ENCODE measurements at places on chromosomes 2 and 18.

- DNase-seq, result no peak
Measured at GRCh38 chr18:46621871-46622270, 35.1 kb downstream of the LOXHD1 start.

DNA sequence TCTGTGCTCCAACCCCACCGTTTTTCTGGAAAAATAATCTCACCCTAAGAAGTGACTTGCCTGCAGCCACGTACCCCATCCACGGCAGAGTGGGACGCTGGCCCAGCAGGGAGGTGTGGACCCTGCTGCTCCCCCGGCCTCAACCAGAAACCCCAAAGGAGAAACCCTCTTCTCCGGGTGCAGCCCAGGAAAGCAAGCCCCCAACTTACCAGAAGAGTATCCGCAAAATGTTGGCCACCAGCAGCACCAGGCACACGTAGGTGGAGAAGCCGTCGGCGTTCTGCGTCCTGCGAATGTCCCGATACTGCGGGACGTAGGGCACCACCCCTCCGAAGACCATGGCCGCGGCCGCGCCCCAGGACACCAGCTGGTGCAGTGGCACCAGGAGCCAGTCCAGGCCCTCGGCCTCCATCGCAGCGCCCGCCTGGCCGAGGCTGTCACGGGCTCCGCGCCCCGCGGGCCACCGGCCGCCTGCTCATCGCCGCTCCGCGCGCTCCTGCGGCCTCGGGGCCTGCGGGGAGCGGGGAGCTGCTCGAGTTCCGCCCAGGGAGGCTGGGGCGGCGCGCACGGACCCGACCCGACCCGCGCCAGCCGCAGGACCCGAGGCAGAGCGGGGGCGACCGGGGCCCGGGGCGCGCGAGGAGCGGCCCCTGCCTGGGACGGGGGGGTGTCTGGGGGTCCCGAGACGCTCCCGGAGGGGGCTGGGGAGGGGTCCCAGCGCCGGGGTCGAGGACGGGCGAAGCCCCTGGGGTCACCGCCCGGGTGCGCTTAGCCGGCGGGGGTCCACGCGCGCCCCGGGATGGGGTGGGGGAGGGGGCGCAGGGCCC is 725 bp downstream of the SLC66A2 start:
- no peak for DNase-seq

DNA sequence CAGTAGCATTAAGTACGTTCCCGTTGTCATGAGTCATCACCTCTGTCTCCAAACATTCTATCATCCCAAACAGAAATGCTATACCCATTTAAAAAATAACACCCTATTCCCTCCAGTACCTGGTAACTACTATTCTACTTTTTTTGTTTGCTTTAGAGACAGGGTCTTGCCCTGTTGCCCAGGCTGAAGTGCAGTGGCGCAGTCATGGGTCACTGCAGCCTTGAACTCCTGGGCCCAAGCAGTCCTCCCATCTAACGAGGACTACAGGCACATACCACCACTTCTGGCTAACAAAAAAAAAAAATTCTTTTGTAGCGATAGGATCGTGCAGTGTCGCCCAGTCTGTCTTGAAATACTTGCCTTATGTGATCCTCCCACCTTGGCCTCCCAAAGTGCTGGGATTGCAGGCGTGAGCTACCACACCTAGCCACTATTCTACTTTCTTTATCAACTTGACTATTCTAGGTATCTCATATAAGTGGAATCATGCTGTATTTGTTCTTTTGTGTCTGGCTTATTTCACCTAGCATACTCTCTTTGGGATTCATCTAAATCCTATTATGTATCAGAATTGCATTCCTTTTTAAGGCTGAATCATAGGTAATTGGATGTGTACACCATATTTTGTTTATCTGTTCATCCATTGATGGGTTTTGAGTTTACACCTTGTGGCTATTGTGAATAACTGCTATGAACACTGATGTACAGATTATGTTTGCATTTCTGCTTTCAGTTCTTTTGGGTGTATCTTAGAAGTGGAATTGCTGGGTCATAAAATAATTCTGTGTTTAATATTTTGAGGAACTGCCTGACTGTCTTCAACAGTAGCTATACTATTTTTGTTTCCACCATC is 14.4 kb downstream of the ZCCHC2 start:
- no peak for DNase-seq

DNA sequence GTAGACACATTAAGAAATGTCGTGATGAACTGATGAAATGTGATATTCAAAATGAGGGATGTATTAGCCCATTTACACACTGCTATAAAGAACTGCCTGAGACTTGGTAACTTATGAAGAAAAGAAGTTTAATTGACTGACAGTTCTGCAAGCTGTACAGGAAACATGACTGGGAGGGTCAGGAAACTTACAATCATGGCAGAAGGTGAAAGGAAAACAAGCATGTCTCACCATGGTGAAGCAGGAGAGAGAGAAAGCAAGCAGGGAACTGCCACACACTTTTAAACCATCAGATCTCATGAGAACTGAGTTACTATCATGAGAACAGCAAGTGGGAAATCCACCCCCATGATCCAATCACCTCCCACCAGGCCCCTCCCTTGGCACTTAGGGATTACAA is 1010.8 kb upstream of the CELF4 start:
- no peak for DNase-seq

- no peak for DNase-seq
Measured at GRCh38 chr2:155867564-155867963, 465.0 kb downstream of the NR4A2 start.

DNA sequence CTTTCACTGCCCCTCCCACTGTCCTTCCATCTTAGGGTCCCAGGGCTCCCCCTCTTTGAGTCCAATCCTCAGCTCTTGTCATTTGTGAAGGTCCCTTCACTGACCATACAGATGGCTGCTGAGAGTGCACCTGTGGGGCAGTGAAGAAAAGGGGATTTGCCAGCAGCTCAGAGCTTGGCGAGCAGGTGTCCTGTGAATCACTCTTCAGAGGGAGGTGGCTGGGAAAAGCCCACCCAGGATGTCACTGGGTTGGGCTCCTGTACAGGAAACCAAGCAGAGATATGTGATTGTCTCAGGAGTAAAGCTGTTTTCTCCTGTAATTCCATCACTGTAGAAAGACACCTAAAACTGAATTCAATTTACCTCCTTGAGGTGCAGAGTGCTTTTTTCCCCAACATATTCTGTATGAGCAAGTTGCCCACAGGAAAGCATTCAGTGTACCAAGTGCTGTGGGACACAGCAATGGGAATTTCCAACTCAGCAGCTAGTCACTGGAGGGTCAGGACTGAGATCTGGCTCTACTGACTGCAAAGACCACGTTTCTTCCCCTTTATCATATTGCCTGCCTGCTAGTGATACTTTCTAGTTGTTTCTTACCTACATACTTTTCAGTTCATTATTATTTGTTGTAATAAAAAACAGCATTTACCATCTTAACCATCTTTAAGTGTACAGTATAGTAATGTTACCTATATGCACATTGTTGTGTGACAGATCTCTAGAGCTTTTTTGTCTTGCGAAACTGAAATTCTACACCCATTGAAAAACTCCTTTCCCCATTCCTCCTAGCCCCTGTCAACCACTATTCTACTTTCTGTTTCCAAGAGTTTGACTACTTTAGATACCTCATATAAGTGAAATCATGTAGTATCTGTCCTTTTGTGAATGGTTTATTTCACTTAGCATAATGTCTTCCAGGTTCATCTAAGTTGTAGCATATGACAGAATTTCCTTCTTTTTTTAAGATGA is 239.1 kb downstream of the TSN start:
- no peak for DNase-seq

GRCh38 chr2:41936771-41937463 is 110.9 kb upstream of the PKDCC start:
- DNase-seq, result no peak

DNA sequence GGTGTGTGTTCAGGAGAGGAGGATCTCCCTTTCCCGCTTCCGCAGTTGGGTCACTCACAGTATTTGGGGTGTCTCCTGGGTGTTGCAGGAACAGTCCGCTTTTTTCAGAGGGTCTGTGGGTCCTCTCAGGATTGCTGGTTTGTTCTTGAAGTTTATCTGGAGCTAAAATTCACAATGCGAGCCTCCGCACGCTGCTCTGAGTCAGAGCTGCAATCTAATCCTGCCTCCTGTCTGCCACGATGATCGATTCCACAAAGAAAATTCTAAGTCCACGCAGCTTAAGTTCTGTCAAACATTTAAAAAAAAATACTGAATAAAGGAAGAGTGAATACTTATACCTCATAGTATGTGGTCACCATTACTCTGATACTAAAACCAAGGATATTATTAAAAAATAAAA is 76.5 kb downstream of the RAD51AP2 start:
- no peak for DNase-seq

- no peak for DNase-seq
Measured at GRCh38 chr2:174868878-174869277, 104.6 kb upstream of the CHRNA1 start.

Measured in NCI-H1092 treated with DMSO at 0.1 percent for 48 hours (cell line).